Suppressor macrophage treated with lipopolysaccharide for 4 hours (primary cell): ENCODE measurements at places on chromosomes 2 and 18.

- DNase-seq: no peak
These were observed 48.4 kb upstream of the LAPTM4A start for GRCh38 chr2:20099780-20100179.

- no peak for DNase-seq
These were observed 112.1 kb downstream of the LTBP1 start for GRCh38 chr2:33058716-33059470.

DNA sequence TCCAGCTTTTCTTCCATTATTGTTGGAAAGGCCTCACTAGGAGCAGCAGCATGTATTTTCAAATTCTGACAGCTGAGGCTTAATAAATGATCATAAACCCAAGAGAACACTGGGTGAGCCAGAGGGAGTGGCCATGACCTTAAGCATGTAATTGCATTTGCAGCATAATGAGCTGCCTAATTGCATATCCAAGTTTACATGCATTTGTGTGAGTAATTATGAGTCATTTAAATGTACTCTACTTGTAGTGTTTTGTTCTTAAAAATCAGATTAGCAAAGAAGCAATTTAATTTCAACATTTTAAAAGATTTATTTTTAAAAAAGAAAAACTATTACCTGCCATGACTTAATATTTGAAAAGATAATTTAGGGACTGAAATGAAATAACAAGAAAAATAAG lies 74.8 kb downstream of the NOL10 start:
- no peak for DNase-seq

DNA sequence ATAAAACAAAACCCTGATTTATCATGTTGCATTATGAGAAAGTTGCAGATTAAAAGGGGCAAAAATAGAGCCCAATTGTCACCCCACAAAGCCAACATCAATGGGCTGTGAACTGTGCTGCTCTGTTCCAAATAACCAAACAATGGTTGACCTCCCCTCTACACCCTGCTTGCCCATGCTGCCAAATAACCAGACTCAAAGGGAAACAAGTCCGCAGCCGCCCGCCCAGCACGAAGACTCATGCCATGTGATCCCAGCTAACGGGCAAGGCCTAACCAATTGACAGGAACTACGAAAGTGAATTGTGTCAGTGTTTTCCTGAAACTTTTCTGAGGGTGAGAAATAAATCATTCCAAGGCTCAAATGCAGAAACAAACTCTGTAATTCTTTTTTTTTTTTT lies 97.9 kb upstream of the RIOK3 start:
- DNase-seq: no peak

GRCh38 chr2:202035089-202035940 lies 1.7 kb downstream of the FZD7 start:
- peak; percentile 65 for DNase-seq

GRCh38 chr2:176471949-176472348 lies 202.7 kb downstream of the MTX2 start:
- DNase-seq: no peak

DNA sequence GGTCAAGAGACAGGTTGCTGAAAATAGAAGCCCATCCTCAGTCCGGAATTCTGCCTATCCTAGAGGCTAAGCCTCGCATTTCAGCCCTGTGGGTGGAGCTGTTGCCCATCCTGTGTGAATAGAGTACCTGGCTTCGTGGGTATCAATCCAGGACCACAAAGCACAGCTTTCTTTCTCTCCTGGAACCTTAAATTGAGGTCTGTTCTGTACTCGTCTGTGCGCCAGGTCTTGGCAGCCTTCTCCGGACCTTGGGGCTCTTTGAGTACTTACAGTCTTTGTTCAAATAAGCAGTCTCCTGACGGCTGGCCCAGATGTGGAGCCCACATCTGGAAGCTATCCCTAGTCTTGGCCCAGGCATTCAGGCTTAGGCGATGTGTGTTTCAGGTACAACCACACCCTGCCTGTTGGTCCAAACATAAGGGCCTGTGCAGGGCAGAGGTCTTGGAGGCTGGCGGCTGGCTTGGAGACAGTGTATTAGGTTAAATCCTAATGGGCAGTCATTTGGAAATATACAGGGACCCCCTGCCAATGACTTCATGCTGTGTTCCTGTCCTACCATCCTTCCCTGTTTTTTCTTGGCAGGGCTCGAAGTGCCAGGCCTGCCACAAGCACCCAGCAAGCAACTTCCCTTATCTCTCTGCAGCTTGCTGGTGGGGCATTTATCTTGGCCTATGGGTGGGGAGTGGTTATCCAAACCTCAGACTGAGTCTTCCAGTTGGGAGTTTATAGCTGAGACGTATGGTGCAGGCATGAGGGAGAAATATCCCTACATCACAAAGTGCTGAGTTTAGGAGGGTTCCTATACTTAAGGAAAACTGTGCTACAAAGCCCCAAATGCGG lies 294.1 kb downstream of the BCL2 start:
- DNase-seq: no peak

- DNase-seq: peak; percentile 93
These were observed 32.9 kb downstream of the EPAS1 start for GRCh38 chr2:46329803-46330775.

DNA sequence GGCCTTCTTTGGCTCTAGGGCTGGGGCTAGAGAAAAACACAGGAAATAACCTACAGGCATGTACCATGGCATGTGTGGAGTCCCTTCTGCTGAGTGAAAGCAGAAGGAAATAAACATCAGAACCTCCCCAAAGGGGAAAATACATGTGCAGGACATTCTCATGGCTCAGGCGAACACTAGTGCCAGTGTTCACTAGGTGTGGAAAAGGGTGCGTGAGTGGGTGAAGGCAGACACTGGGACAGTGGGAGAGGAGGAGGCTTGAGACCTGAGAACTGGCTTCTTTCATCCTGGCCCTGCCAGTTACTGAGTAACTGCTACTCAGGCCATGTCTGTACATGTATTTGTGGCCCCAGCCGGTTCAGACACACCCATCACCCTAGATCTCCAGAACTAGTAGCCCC lies 268.2 kb downstream of the PRKCE start:
- no peak for DNase-seq

- DNase-seq: no peak
These were observed 11.2 kb downstream of the GAREM2 start for GRCh38 chr2:26184121-26184520.

DNA sequence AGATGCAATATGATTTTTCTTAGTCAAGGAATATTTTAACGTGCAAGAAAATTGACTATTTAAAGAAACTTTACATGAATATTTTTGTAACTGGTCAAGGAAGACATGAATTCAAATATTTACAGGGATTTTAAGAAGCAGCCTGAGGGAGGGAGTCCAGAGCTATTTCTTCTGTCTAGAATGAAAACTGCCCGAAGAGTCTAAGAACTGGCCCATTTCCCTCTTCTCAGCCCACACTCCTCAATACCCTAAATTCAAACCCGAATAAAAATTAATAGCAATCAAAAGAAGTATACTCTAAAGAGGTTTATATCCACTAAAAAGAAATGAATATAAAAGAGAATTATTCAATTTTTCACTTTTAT lies 6.5 kb upstream of the NDUFV2 start:
- DNase-seq: no peak

DNA sequence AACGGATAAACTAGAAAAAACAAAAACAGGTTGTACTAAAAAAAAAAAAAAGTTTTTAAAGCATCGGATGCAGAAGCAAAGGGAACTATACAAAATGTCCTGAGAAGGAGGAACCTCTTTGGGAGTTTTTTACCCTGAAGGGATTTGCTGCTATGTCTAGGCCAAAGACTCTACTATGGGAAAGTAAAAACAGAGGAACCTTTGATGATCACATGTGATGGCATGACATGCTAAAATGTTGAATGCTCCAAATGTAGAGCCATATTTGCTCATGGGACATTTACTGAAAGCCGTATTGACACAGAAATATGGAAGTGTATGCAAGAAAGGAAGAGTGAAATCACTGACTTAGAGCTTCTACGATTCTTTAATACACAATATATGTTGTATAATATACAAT lies 992.0 kb upstream of the ZEB2 start:
- DNase-seq: no peak

DNA sequence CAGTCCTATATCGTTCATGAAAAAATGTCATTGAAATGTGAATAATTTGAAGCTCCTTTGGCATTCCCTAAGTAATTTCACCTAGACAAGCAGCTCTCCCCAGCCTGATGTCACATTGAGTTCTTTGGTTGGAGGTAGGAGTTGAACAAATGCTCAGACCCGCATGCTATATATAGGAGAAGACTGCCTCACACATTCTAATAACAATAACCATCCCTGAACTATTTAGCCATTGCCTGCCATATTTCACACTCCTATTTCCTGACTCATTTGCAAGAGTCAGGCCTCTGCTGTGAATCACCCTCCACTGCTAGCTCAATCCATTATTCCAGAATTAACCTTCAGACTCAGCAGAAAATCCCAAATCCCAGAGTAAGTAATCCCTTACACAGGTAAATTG lies 256.6 kb upstream of the ACVR2A start:
- no peak for DNase-seq

- DNase-seq: no peak
These were observed 487.3 kb upstream of the SPRED2 start for GRCh38 chr2:65919550-65920188.

- DNase-seq: no peak
These were observed 19.4 kb downstream of the MMADHC start for GRCh38 chr2:149568138-149568537.

DNA sequence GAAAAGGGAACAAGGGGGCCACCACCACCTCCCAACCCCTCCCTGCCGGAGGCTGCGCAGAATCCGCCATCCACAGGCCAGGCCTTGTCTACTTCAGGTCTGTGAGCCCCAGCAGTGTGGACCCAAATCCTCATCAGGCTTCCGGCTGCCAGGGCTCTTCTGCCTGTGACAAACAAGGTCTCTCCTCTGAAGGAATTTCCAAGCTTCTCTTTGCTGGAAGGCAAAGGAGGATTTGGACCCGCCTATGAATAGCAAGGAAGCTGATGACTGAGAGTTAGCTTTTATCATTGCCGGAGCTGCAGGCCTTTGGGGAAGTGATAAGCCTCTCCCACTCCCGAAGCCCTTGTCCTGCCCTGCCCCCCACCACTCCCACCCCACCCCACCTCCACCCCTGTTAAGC lies 93.7 kb upstream of the SH3BP4 start:
- no peak for DNase-seq

DNA sequence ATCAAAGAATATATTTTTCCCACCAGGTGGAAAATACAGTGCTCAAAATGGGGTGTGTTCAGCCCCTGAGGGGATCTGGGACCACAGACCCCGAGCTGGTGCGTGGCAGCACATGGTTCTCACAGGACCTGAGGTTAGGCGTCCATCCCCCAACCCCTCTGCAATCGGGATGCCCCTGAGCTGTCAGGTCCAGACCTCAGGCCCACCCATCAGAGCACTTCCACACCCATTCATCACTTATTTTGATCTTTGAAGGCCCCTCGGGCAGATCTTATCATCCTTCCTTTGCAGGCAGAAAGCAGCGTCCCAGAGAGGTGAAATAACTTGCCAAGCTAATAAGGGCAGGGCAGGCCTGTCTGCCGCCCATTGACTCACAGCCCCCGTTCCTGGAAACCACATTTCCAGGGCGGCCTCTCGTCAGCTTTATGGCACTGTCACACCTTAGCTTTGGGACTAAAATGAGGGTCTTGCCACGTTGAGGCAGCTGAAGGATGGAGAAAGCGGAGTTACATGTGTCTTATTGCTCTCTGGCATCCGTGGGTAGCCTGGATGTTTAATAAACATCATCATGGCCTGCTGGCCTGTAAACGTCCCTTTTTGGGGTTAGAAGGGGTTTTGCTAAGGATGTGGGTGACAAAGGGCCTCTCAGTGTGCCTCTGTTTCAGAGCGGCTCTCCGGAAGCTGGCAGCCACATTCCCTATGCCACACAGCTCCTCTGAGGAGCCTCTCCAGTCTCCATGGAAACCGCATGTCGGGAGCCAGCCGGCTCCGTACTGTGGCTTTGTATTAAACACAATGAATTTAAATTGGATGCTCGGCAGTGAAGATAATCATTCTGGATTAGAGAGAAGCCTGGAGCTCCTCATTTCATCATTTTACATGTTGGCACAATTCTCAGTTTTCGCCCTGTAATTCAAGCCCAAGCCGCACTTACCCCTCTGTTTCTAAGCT lies 58.3 kb upstream of the MAPRE3 start:
- DNase-seq: no peak

- no peak for DNase-seq
These were observed 35.4 kb downstream of the INPP4A start for GRCh38 chr2:98479959-98480524.

- DNase-seq: no peak
These were observed 20.4 kb upstream of the IL1R1 start for GRCh38 chr2:102122115-102122514.

- DNase-seq: no peak
These were observed 860.4 kb upstream of the CRIM1 start for GRCh38 chr2:35495182-35495581.

GRCh38 chr18:58416014-58416703 lies 212.7 kb downstream of the ALPK2 start:
- DNase-seq: no peak

DNA sequence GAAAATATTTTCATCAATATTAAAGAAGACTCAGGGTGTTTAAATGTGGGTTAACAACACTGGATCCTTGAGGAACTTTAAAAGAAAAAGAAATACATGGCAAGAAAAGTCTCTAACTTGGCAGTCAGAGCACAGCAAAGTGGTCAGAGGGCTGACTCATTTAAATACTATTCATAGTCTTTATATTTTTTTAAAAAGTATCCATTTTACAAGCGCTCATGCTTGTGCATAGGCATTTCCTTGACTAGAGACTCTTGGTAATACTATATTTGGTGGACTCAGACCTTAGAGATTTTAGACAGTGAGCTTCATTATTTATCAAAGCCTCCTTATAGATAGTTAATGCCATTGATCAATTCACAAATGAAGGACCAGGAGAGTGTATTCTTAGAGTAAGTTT lies 110.2 kb downstream of the ABCA12 start:
- DNase-seq: no peak

DNA sequence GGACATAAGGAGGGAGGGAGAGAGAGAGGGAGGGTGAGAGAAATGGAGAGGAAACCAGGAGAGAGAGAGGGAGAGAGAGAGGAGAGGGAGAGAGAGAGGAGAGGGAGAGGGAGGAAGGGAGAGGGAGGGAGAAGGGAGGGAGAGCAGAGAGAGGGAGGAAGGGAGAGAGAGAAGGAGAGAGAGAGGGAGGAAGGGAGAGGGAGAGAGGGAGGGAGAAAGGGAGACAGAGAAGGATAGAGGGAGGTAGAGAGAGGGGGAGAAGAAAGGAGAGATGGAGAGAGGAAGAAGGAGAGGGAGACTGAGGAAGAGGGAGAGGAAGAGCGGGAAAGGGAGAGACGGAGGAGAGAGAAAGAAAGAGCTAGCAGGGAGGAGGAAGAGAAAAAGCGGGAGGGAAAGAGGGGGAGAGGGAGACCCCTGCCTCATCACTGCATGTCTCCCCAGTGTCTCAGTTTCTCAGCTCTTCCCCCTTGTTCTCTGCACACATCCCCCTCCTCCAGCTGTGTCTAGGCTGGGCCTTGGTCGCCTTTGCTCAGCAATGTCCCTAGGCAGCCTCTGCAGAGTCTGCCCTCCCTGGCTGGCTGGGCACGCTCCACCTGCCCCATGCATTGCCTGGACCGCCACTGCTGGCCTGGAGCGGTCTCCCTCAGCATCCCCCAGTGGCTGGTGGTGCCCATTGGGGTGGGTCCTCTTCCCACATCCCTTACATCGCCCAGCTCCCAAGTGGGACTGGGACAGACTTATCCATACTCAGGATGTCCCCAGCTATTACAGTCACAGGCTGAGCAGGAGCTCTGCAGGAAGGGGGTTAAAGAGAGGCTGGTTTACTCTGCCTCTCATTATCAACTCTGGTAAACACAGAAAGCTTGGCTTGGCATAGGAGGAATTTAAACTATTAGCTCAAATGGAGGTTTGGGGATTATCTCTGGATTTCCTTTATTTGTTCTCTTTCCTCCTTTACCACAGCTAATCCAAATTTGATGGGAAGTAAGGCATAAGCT lies 85.7 kb upstream of the APCDD1 start:
- DNase-seq: no peak
